Activated T-cell treated with anti-CD3 and anti-CD28 coated beads for 24 hours (primary cell): ENCODE measurements at places on chromosomes 5 and 9.

DNA sequence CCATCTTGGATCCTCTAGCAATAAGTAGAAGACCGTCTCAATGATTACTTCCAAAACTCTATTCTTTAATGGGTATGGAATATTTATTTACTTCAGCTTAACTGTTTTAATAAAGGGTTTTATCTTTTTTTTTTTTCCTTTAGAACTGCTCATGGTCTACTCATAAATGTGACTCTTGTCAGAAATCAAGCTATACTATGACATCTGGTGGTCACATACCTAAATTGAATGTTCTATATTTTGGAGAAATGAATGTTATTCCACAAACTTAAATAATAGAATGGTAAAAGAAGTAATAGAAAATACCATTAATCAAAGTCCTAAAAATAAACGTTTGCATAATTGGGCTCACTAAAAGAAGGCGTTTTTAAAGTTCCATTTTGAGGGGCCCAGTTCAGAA is 131.2 kb upstream of the PLCXD3 start:
- DNase-seq = no peak

- no peak for DNase-seq
Measured at GRCh38 chr5:83744821-83745220, 24.2 kb upstream of the HAPLN1 start.

DNA sequence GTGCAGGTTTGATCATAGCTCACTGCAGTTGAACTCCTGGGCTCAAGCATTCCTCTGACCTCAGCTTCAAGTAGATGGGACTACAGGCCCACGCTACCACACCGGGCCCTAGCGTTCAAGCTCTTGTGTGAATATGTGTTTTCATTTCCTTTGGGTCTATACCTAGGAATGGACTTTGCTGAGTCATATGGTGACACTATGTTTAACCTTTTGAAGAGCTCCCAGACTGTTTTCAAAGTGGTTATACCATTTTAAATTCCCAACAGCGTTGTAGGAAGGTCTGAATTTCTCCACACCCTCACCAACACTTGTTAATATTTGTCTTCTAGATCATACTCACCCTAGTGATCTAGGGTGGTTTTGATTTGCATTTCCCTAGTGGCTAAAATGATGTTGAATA is 33.5 kb downstream of the FAF2 start:
- DNase-seq = no peak

DNA sequence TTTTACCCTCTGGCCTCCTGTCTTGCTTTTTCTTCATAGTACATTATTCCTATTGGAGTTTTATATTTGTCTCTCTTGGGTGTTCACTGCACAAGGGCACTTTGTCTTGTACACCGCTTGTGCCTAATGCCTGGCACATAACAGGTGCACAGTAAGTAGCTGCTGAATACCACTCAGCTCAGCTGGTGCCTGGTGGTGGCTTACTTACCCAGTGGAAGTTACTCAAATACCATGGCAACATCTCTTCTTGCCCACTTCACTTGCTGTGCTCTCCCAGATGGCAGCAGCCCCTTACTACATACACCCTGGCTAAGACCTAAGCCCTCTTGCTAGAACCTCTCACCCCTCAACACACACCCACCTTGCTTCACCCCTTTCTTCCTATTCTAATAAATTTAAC is 11.3 kb upstream of the SKP1 start:
- no peak for DNase-seq

DNA sequence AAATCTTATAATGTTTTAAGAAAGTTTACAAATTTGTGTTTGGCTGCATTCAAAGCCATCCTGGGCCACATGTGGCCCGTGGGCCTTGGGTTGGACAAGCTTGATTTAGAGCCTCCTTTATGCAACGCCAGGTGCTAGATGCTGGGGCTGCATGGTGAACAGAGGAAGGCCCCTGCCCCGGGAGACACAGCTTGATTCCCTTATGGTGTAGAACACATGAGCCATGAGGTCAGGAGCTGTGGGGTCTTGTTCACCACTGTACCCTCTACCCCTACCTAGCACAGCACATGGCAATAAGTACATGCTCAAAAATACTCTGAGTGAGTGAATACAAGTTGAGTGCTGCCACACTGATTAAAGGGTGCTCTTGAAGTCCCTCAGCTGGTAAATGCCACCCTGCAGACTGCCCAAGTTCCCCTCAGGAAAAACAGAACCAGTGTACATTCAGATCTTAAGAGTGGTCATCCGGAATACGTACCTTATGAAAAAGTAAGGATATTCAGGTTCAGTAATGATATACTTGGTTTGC is 71.9 kb downstream of the ARRDC3 start:
- no peak for DNase-seq

DNA sequence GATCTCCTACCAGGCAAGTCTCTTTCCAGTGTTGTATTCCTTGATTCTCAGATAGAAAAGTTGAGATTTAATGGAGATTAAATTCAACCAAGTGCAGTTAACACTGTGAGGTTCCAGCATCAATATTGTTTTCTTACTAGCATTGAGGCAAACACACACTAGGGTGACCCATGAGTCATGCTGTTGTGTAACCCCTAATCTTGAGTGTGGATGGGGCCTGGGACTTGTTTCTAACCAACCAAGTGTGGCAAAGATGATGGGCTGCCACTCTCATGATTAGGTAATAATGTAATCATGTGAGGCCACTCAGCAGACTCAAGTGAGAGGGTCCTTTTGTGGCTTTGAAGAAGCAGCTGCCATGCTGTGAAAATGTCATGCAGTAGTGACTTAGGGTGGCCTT is 394.2 kb downstream of the IRX2 start:
- no peak for DNase-seq

DNA sequence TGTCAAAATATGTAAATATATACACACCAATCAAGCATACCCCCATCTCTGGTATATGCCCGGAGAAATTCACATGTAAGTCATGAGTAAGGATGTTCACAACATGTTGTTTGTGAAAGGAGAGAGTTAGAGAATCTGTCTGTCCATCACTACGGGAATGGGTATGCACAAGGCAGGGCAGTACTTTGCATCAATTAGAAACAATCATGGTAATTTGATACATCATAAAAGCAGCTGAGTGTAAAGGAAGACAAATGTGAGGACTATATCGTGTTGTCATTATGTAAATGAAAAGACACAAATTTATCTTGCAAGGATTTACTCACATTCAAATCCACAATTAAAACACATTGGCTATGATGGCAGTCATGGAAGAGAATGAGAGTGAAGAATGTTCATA is 146.7 kb downstream of the SV2C start:
- DNase-seq = no peak

DNA sequence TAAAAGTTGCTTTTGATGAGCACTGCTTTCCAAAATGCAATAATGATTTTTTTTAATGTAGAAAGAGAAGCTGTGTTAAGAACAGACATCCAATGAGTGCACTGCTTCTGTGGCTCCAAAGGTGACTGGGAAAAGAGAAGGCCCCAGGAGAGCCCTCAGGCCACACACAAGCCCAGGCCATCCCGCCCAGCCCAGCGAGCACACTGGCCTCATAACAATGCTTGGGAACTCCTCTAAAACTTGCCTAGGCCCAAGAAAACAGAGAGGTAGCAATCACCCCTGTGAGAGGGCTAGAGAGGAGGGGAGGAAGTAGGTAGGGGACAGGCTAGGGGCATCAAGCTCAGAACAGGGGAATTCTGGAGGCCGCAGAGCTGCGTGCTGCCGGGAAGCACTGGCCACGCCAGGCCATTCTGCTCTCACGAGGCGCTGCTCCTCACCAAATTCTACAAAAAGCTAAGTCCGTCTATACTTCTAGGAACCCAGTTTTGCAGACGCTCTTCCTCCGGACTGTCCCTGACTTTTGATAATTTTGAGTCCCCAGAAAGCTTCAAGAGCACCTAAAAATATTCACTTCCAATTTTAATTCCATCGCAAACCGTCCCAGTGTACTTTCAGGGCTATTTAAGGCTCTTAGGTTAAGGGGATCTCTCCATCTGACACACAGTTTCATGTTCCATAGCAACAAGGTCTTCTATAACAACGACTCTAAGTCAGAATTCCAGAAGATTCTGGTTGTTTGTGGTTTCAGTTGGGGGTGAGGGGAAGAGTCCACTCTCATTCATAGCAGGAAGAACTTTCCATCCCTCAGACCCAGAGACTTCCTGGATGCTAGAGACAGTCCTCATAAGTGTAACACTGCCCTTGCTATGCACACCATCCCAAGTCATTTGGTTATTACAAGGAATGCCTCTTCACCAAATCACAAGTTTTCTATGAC is 51.0 kb downstream of the HABP4 start:
- DNase-seq = no peak

DNA sequence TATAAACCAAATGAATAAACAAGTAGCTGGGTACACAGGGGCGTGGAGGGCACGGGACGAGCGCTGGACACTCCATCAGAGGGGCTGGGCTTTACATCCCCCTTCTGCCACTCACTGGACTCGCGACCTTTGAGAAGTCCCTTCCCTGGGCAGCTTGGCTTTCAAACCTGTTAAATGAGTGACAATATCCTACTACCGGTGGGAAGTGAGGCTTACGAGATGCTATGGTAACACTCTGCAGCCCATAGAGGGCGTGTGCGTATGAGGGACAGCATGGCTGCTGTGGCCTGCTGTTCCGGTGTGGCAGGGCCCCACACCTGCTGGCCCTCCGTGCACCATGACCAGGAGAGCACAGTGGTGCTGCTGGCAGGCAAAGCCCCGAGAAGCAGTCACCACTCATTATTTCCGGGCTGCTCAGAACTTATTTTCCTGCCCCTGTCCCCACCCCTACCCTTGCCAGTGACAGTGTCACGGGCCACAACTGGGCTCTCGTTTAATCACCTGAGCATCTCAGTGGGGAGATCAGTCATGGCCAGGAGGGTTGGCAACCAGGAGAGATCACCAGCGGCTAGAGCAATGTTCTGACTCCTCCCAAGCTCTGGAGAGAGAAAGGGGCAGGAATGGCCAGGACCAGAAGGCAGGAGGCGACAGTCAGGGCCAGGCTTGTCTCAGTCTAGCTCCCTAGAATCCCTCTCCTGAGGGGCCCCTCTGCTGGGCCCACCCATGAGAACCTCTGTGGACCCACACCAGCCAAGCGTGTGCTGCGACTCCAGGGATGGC is 10.5 kb downstream of the CLTB start:
- no peak for DNase-seq

GRCh38 chr5:157540124-157540523 is 35.5 kb downstream of the ADAM19 start:
- DNase-seq = no peak

- no peak for DNase-seq
Measured at GRCh38 chr9:20207176-20207575, 415.1 kb downstream of the MLLT3 start.

- no peak for DNase-seq
Measured at GRCh38 chr9:120387257-120388002, 192.5 kb downstream of the CDK5RAP2 start.

DNA sequence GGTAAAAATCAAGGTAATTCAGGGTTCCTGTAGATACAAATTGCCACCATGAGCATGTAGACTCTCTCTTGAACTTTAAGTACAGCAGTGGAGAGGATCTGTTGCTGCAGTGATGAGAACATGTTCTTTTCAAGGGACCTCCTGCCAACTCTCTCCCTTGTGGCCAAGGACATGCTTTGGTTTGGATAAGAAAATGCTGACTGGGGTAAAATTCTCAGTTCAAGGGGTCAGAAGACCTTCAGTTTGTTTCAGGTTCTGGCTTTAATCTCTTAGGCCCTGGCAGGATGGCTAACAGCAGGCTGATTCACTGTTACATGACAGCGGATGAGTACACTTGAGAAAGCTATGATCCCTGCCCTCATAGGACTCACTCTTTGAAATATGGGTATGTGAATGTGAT is 299.2 kb upstream of the NMUR2 start:
- no peak for DNase-seq

DNA sequence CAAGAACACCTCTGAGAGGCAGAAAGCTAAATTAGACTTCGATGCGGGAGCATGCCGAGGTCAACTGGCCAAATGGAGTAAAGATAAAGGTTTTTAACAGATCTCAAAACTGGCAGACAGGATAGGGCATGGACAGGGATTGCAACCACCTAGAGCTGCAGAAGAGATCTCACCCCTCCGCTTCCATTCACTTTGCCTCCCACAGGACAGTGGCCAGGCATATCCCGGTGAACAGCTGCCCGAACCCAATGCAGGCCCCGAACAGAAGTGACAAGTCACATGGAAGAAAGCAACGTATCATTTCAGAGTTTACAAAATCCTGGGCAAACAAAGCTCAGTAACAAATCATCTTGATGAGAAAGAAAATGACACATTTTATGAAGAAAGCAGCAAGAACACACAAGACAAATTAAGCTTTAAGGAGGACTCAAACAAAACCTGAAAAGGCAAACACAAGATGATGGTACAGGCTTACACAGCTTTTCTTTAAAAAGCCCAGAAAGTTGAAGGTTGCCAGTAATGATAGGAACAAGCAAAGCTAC is 18.4 kb downstream of the RNF130 start:
- no peak for DNase-seq

DNA sequence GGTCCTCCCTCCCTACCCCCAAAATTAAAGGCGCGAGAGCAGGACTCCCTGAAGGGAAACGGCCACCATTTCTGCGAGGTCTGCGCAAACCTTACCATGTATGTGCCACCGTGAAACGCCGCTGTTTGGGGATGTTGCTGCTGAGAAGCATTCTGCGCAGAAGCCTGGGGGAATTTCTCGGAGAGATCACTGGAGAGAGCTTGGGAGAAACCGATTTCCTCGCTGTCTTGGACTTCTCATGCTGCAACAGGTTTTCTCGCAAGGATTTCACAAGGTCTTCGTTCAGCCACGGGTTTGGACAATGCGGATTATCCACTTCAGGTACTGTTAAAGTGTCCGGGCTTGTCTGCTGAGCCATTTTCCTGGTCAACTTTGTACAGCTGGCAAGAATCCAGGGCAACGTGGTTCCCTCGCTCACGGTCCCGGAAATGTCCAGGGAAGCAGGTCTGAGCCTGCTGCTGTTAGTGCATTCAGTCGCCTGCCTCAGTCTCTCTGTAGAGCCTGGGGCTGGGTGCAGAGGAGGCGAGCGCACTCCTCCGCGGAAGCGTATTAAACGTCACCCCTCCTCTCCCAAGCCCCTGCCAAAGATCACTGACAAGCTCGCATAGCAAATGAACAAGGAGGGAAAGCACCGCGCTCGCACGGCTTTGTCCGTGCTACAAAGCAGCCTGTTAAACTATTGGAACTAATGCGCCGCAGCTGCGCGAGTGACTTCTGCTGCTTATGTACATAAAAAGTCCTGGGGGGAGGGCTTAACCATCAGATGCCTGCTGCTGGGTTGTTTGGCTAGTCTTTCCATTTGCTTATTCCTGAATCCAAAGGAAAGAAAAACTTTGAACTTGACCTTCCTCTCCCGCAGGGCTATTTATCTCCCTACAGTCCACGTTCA is 125.1 kb downstream of the PDE4D start:
- no peak for DNase-seq
